Hindlimb muscle (tissue), 1 donor: ENCODE measurements at places on chromosomes 2 and 18.

DNA sequence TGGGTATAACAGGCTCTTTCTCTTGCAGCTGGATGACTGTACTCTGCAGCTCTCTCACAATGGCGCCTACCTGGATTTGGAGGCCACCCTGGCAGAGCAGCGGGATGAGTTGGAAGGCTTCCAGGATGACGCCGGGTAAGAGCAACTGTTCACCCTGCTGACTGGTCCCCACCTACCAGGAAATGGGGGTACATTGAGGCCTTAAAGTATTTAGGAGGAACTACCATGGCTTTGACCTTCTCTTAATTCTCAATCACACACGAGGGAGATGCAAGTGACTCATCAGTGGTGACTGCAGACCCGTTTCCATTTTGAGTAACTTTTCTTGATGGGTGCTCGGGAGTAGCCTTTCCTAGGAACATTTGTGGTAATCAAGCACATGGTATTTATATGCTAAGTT, 58.0 kb downstream of the FHOD3 start:
- no peak for DNase-seq

DNA sequence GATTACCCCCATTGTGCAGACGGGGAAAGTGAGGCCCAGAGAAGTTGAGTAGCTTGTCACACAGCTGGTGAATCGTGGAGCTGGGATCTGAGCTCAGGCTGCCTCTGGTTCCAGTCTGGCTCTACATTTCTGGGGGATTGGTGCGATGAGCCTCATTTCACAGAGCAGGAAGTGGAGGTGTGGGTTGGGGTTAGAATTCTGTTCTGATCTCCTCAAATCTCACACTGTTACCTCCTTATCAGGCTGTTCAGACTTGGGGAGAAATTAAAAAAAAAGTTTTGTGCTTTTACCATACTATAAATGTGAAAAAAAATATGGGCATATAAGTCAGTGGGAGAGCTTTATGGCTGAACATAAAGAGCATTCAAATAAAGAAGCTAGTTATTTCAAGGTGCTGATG, 21.6 kb downstream of the SH3RF3 start:
- no peak for DNase-seq

GRCh38 chr2:82139979-82140611, 1835.5 kb upstream of the LRRTM1 start:
- no peak for DNase-seq

DNA sequence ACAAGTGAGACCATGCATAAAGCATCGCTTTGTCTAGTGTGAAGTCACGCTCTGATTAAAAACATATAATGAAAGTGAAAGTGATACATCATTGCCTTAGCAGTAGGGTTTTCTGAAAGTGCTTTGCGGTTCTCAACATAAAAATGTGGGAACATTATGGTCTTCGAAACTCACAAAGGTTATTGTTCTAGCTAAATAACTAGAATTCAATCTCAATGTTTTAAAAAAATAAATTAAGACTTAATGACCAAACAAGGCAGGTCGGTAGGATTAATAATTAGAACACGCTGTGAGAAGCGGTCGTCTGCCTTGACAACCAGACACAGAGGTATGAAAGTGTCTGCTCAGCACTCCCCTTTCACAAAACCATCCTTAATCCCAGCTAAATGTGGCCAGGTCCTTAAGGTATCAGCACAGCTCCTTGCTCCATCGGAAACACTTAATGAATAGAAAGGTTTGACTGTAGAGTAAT, 42.2 kb downstream of the KLHL14 start:
- peak; percentile 8 for DNase-seq

GRCh38 chr2:156199588-156199987, 132.9 kb downstream of the NR4A2 start:
- no peak for DNase-seq

GRCh38 chr2:6556755-6557154, 309.0 kb downstream of the CMPK2 start:
- DNase-seq: no peak

GRCh38 chr18:42105394-42105793, 150.4 kb downstream of the PIK3C3 start:
- no peak for DNase-seq

- DNase-seq: no peak
These were observed 185.8 kb upstream of the ARL4C start for GRCh38 chr2:234682492-234683228.

DNA sequence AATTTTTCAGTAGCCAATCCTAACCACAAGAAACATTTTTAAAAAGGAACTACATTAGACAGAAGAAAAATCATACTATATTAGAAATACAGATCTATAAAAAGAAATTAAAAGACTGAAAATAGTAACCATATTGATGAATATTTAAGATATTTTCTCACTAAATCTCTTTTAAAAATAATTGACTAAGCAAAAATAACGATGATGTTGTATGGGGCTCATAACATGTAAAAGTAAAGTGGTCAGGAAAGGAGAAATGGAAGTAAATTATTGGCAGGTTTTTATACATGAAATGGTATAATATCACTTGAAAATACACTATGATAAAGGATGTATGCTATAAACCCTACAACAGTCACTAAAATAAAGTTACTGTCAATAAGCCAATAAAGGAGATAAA, 5.4 kb downstream of the WDPCP start:
- DNase-seq: no peak

GRCh38 chr2:223947711-223948205, 2.6 kb upstream of the WDFY1 start:
- no peak for DNase-seq

- DNase-seq: no peak
These were observed 304.5 kb downstream of the SLC8A1 start for GRCh38 chr2:40147360-40147759.

DNA sequence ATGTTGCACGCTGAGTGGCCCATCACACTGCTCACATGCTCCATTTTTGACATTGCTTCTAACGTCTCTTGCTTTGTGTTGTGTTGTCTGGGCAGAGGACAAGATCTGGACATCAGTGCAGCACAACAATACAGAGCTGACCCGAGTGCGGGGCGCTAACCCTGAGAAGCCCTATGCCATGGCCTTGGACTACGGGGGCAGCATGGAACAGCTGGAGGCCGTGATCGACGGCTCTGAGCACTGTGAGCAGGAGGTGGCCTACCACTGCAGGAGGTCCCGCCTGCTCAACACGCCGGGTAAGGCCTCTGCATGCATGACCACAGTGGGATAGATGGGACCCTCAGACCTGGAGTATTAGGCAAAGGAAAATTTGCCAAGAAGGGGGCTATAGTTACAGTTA, 622.6 kb downstream of the CNTNAP5 start:
- no peak for DNase-seq

DNA sequence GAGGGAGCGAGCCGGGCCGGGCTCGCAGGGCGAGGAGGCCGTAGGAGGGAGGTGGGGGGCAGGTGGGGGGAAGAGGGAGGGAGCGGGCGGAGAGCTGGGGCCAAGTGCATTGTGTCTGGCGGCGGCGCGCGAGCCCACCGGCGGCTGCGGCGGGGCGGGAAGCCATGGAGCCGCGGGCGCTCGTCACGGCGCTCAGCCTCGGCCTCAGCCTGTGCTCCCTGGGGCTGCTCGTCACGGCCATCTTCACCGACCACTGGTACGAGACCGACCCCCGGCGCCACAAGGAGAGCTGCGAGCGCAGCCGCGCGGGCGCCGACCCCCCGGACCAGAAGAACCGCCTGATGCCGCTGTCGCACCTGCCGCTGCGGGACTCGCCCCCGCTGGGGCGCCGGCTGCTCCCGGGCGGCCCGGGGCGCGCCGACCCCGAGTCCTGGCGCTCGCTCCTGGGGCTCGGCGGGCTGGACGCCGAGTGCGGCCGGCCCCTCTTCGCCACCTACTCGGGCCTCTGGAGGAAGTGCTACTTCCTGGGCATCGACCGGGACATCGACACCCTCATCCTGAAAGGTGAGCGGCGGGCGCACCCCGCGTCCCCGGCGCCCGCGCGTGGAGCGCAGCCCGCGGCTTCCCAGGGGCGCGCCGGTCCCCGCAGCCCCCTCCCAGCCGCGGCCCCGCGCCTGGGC, at the start of gene TMEM178A:
TSS of gene TMEM178A (plus strand) at position 107 of the 680 bp plus-strand sequence. CDS start at position 165, 58 bp downstream.
- DNase-seq: peak; percentile 17

GRCh38 chr18:9757827-9758621, 49.9 kb downstream of the RAB31 start:
- no peak for DNase-seq

GRCh38 chr2:203683932-203684556, 22.4 kb upstream of the CD28 start:
- DNase-seq: no peak
